ENCODE measurements at places on chromosomes 6 and 20. TPM values are rescaled to one million over a fixed set of nuclear protein-coding genes. Genes with fewer than 3 reads are reported as not detected.

DNA sequence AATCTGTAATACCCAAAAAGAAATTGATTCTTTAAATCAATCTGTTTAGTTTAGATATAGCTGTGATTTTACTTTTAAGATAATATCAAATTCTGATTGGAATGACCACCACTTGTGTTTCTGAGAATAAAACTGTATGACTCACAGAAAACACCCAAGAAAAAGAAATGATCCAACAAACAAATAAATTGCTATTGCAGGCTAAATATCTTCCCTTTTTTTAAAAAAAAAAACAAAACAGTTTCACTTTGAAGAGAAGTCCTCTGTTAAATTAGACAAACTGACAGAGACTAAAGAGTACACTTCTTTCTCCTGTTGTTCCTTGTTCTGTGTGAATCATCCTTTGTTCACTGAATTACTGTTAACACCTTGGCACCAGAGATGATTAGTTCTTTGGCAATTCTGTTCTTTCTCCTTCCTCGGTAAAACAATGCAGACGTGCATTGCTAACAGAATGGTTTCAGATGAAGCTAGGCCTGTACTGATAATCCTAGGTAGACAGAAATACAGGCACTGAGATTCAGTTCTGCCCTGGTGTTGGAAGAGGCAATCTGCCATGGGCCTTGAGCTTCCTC lies 895.2 kb upstream of the CITED2 start:
- no peak for DNase-seq

DNA sequence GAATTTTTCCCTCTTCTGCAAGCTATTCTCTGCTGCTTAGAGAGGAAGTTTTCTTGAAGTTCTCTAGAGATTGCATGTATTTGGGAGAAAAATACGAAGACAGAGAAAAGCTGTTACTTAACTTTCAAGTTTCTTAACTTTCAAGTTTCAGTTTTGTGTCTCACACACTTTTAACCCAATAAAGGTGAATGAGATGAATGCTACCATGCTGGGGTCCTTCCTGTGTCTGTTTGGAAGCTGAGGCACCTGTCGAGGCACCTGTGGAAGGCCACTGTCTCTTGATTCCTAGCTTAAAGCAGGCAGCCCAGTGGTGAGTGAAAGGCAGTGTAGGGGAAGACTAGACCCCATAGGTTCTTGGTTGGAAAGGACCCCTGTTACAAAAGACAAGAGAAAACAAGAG lies 372.8 kb upstream of the JARID2 start:
- DNase-seq, result no peak

DNA sequence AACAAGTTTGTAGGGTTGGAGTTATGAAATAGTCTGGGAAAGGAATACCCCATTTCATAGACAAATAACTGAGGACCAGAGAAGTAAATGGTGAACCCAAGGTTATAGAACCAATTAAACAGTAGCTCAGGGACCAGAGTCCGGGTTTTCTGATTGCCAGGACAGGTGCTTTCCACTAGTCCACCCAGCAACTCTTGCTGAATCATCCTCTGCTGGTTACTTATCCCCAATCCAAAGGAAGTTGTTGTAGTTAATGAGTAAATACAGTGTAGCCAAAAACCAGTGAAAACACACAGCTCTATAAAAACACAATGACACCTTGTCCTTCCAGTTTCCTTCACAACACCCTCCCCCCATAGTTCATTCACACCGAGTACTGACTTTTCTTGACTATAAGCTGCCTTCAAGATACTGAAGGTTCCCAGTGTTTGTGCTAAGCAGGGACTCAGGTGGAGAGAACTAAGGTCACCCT lies 766 bp upstream of the TINAG start:
- no peak for DNase-seq

DNA sequence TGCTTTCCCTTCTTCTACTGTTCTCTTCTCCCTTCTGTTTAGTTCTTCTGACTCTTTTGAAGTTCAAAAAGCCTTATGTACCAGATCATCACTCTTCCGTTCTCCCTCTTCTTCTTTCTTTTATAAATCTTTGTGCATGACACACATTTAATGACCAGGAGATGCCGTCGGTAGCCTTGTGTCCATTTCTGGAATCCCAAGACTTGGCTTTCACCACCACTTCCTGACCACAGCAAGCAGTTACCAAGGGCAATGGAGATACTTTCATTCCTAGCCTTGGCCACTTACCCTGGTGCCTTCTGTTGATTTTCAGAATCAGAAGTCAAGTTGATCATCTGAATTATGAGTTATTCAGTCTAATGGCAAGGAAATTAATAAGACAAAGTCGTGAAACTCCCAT lies 268.5 kb upstream of the QKI start:
- DNase-seq, result no peak

- DNase-seq, result no peak
Measured at GRCh38 chr6:79334674-79335073, 100.2 kb upstream of the HMGN3 start.

Gene SLC17A9
- total RNA-seq, result 18.7 TPM

Gene BTN1A1
- total RNA-seq, result not detected

Gene AURKA
- total RNA-seq, result 11.9 TPM

Data from stomach (tissue), 19 donors.